ENCODE measurements at places on chromosomes 11 and 22.

GRCh38 chr11:119673052-119673758 is 55.8 kb downstream of the NECTIN1 start:
- no peak for DNase-seq

- no peak for DNase-seq
These were observed 14.6 kb upstream of the HIKESHI start for GRCh38 chr11:86287468-86287796.

- no peak for DNase-seq
These were observed 806 bp downstream of the COA4 start for GRCh38 chr11:73875840-73876239.

DNA sequence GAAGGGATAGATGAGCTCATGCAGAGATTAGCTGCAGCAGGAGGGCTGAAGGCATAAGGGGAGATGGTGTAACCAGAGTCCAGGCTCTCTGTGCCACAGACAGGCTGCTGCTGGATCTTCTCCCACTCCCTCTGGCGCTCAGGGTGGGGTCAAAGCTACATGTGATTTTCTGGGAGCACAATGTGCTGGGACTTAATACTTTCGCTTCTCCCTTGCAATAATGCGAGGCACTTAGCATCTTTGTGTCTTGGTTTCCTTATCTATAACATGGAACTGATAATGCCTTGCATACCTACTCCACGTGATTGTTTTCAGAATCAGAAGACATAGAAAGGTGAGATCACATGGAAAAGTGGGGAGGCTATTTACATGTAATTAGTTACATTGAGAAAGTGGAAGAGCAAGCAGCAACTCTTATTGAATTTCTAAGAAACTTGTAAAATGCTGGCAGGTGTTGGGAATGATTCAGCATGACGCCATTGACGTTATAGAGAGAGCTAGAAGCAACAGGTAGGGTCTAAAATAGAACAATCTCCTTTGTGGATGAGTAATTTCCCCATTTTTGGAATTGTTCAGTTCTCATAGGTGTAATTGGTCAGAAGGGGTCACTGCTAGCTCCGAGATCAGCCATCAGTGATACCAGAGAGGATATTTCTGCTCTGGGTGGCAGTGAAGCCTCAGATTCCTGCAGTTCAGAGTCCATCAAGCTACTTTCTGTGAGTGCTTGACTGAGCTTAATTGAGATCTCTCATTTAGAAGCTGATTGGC is 8.2 kb upstream of the OR9I1 start:
- DNase-seq, result no peak

DNA sequence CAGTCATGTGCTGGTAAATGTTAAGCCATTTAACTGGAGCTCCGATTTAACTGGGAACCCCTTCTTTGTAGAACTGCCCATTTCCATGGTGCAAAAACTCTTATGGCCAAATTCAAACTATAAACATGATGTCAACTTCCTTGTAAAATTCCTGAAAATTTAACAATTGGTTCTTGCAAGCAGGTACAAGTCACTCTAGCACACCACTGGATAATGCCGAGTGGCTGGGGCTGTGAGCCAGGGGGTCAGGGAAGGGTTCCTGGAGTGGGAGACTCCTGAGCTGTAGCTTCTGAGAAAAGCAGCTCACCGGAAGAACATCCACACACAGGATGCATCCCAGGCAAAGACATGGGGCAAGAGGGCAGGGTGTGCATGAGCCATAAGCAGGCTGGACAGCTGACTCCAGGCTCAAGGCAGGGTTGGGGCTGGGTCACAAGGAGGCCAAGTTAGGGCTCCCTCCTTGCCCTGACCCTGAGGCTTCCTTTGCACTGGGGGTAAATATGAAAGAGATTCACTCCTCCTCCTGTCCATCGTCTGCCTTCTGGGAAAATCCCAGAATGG is 18.2 kb downstream of the P2RY2 start:
- no peak for DNase-seq

DNA sequence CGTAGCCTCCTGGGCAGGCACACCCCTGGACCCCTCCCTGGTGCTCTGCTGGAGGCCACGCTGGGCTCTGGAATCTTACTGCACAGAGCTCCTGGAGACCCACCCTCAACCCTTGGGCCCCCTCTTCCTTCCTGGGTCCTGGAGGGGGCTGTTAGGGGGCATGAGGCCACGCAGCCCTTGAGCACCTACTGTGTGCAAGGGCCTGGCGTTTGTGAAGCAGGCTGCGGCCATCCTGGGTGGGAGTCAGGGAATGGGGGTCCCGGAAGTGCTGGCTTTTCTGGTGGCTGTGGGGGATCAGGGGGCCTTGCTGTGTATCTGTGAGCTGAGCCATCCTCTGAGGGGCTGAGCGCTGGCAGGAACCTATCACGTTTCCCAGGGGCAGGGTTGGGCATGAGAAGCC is 40.9 kb upstream of the CCDC188 start:
- no peak for DNase-seq

GRCh38 chr11:65393513-65394079 is 7.2 kb downstream of the FRMD8 start:
- DNase-seq, result no peak
